OCI-LY7 (cell line): ENCODE measurements at places on chromosomes 3 and 15.

GRCh38 chr3:143643905-143644304, 204.4 kb downstream of the SLC9A9 start:
- no peak for DNase-seq

- no peak for DNase-seq
Observed at GRCh38 chr3:128781164-128781563, 55.2 kb downstream of the RAB7A start.

GRCh38 chr3:151675858-151676615, 57.7 kb upstream of the AADACL2 start:
- no peak for DNase-seq

DNA sequence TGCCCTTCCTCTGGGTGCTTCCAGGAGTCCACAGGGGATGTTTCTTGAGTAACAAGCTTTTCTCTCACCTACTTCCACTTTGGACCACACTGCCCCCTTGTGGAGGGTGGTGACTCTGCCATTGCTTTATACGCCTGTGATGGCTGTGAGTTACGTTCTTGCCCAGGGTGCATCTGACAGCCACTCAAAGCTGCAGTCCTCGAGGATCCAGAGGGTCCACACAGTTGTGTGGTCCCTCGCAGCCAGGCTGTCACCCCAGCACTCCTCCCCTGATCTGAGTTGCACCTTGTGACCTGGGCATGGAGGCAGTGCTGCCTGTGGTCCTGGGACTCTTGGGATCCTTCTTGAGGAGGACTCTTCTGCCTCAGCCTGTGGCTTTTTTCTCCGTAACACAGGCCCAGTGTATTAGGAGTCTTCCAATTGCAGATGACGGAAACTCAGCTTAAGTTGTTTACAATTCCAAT, 23.4 kb downstream of the FOXL2 start:
- DNase-seq = peak; percentile 81

- no peak for DNase-seq
Observed at GRCh38 chr15:78290222-78290621, 9.2 kb downstream of the SKIC8 start.

DNA sequence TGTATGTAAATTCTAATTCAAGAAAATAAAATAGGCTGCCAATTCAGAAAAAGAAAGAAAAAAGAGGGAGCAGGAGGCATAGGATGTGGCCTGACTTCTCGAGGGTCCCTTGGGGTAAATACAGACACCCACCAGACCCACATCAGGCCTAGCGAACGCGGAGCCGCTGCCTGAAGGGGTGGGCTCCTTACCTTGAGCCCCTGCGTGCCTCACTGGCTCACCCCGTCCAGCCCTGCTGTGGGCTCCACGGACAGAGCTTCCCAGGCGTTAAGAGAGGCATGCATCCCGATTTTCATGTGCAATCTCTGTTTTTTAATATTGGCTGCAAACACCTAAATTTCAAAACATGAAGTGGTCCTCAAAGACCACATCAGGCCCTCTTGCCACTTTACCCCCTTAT, 257.8 kb downstream of the PLCL2 start:
- DNase-seq = no peak
